Pulmonary artery endothelial cell (primary cell): ENCODE measurements at places on chromosomes 13 and 19.

GRCh38 chr19:35442091-35442490 lies 6.0 kb upstream of the FFAR2 start:
- DNase-seq = no peak

- no peak for DNase-seq
These were observed 126.4 kb upstream of the SLC10A2 start for GRCh38 chr13:103192511-103193135.

- DNase-seq = no peak
These were observed 115.4 kb downstream of the GPC5 start for GRCh38 chr13:91513790-91514189.

GRCh38 chr19:29105629-29106292 lies 107.2 kb downstream of the UQCRFS1 start:
- no peak for DNase-seq

- DNase-seq = no peak
These were observed 5.7 kb upstream of the ZC3H13 start for GRCh38 chr13:46058268-46058667.

GRCh38 chr13:44136696-44137268 lies 236.8 kb upstream of the SERP2 start:
- no peak for DNase-seq

- DNase-seq = no peak
These were observed 36.8 kb downstream of the RAB20 start for GRCh38 chr13:110524541-110525257.

GRCh38 chr19:57075801-57076492 lies 43.8 kb upstream of the USP29 start:
- no peak for DNase-seq

GRCh38 chr13:45332036-45332830 lies 8.8 kb downstream of the TPT1 start:
- no peak for DNase-seq

GRCh38 chr13:99086267-99087097 lies 108.6 kb upstream of the DOCK9 start:
- no peak for DNase-seq

DNA sequence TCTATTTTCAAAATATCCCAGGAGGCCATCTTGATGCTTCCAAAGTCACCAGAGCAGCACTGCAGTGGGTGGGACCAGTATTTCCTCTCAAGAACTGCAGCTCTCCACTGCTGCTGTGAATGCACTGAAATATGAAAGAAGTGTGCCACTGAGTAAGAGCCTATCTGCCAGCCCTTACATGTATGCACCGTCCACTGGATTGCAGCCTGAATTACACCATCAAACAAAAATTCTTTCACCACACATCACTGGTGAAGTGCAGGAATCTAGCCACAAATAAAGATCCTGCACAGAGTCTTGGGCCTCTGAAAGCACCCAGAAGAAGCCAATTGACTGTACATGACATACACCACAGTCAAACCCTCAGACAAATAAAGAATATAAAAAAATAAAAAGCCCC lies 249.0 kb downstream of the LHFPL6 start:
- DNase-seq = no peak

GRCh38 chr13:105251293-105251692 lies 1284.2 kb downstream of the EFNB2 start:
- no peak for DNase-seq

- DNase-seq = peak; percentile 75
These were observed 3.2 kb downstream of the CCDC194 start for GRCh38 chr19:17390665-17391370.

DNA sequence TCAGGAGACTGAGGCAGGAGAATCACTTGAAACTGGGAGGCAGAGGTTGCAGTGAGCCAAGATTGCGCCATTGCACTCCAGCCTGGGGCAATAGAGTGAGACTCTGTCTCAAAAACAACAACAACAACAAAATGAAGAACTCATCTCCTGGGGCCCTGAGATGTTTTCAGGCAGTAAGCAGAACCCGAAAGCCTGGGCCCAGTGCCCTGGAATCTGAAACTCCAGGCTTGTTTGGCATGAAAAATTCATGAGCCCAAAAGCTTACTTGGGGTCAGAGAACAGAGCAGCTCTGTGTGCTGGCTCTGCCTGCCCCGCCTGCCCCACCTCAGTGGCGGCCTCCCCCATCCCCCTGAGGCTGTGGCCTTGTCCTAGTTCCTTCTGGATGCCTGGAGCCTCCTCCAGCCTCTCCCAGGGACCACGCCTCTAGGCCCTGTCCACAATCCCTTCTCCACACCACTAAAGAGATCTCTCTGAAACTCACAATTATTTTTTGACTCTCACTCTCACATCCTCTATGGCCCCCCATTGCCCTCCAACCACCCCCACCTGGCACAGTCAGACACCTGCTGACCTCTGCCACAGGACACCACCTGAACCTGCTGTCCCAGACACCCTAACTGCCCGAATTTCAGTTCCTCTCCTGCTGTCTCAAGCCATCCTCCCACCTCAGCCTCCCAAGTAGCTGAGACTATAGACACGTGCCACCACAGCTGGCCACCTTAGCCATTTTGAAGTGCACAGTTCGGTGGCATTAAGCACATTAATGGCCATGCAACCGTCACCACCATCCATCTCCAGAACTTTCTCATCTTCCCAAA lies 6.9 kb upstream of the AP1M2 start:
- DNase-seq = no peak
